Activated effector memory CD4-positive, alpha-beta T cell treated with Interleukin-2 at 50 U/mL for 16 hours (primary cell): ENCODE measurements at places on chromosomes 4 and X.

DNA sequence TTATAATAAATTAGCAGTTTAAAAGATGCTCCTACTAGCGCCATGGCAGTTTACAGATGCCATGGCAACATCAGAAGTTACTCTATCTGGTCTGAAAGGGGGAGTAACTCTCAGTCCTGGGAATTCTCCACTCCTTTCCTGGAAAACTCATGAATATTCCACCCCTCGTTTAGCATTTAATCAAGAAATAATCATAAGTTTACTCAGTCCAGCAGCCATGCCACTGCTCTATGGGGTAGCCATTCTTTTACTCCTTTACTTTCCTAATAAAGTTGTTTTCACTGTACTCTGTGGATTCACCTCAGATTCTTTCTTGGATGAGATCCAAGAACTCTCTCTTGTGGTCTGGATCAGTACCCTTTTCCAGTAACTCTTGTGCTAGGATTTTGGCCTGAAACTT, 52.3 kb downstream of the GUCY1B1 start:
- DNase-seq: no peak

GRCh38 chrX:12894074-12895030, 12.1 kb upstream of the TLR8 start:
- peak; percentile 1 for DNase-seq

DNA sequence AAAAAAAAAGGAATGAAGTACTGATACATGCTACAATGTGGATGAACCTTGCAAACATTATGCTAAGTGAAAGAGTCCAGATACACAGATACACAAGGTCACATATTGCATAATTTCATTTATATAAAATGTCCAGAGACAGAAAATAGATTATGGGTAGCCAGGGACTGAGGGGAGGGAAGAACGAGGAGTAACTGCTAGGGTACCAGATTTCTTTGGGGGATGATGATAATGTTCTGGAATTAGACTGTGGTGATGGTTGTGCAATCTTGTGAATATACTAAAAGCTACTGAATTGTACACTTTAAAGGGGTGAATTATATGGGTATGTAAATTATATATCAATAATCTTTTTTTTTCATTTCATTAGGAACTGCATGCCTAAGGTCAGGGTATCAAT, 20.8 kb upstream of the AP1AR start:
- DNase-seq: no peak

- no peak for DNase-seq
These were observed 157.3 kb downstream of the CPEB2 start for GRCh38 chr4:15159477-15160019.

DNA sequence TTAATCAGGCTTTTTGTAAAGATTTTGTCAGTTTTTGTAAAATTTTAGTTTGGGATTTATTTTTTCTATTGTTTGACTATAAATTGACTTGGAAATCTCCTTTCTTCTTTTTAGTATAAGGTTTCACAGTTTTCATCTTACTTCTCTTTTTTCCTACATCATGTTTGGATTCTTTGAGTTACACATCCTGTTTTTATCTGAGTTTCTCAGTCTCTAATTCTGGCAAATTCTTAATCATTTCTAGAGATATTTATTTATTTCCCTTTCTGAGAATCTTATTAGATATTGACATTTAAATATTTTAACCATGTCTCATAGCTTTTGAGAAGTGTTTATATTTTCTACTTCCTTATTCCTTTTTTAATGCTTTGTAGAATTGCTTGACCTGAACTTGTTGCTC, 20.7 kb downstream of the USP53 start:
- DNase-seq: no peak

DNA sequence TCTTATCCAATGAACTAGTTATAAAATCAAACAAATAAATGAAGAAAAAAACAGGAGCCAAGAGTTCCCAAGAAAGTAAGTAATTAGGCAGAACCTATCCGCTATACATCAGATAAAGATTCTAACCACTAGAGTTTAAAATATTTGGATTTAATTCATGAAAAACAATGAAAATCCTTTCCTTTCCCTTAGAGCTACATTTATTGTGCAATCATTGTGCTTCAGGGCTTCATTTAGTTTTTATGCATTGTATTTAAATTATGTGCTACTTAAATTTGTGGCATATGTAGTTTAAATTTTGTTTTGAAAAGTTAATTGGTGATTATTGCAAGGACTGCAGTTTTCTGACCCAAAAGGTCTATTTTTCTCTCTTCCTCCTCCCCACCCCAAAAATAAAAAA, 17.9 kb downstream of the GNRHR start:
- DNase-seq: no peak

DNA sequence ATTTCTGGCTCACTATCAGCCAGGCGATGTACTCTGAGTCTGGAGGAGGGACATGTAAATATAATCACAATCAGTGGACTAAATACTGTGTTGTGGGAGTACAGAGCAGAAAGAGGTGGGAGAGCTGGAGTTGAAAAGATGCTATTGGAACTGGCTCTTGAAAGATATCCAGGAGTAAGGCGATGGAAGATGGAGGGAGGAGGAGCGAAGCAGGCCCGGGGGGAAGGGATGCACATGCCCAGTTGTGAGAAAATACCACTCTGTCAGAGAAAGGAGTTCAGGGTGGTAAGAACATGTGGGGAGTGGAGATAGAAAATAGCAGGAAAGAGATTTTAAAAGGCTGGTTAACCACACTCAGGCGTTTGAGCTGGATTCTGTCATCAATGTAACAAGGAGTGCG, 216.9 kb upstream of the ETNPPL start:
- DNase-seq: no peak

DNA sequence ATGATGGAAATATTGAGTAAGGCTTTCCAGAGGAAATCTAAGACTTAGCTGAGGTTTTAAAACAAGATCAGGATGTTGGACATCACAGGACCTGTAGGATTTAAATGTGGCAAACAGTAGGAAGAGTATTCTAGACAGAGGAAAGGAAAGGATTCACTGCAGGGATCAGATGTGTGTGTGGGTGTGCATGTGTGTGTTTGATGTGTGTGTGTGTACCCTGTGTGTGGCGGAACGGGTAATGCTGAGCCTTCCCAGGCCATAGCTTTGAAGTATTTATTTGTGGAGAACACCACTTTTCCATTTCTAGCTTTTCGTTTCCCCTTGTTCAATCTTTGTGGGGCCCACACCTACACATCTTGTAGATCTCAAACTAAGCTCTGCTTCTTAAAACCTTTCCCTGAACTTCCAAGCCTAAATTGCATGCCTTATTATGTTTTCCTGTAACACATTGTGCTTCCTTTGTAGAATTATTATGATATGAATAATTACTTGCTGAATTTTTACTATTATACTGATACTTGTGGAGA, 6.9 kb downstream of the GUCY1A1 start:
- DNase-seq: no peak

DNA sequence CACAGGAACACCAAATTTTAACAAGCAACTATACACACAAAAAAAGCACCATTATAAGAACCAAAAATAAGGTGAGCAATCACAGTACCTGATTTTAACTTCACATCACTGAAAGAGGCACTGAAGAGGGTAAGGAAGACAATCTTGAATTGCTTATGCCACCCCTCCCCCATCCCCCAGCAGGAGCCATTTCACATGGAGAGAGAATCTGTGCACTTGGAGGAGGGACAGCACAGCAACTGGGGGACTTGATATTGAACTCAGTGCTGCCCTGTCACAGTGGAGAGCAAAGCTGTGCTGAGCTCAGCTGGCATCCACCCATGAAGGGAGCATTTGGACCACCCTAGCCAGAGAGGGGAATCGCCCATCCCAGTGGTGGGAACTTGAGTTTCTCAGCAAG, 56.0 kb downstream of the NUDT11 start:
- no peak for DNase-seq

DNA sequence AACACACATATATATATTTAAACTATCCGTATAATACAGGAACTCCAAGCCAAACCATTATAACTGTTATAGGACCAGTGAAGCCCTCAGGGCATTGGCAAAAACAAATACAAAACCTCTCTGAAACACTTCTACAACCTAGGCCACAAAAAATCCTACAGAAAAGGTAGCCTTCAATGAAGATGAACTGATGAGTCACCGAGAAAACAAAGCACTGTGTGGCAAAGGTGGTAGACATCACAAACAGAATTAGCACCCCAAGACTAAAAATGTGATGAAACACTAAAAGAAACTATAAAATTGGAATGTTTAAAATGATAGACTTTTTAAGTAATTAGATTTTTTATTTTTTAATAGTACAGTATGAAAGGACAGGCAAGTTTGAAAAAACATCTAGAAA, 5.5 kb upstream of the HSPA4L start:
- DNase-seq: no peak

- no peak for DNase-seq
These were observed 40.0 kb upstream of the SHISA3 start for GRCh38 chr4:42357325-42357724.

DNA sequence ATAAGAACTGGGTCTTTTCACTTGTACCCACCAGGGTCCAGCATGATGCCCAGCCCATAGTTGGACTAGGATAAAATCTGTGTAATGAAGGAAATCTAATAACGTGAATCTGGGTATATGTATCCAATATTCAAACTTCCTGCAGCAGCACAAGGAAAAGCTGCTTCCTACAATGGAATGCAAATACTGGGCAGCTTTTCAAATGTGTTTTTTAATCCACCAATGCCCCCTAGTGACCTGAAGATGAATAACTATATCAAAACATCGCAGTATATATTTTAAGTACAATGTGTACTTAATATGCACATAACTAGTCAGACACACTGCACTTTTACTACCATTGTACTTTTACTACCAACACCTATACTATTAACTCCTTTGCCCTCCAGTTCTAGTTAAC, 5.3 kb downstream of the APOO start:
- no peak for DNase-seq

DNA sequence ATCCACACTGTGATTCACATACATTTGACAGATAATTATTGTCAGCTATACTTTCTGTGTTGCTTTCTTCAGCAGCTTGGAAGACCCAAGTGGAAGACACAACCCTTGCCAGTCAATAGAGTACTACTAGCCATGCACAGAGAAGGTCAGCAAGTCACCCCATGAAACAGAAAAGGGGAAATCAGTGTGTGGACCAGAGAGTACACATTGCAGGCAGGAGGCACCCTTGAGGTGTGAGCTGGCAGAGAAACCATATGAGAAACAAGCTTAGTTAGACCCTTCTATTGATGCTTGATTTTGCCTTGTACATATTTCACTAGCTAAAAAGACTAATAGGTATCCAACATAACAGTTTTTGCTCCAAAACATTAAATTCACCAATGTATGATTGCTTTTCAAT, 99.5 kb downstream of the NLGN4X start:
- no peak for DNase-seq

- DNase-seq: no peak
These were observed 120.7 kb downstream of the NEXMIF start for GRCh38 chrX:74804574-74804973.

GRCh38 chr4:119113033-119113655, 22.5 kb upstream of the MYOZ2 start:
- DNase-seq: no peak

DNA sequence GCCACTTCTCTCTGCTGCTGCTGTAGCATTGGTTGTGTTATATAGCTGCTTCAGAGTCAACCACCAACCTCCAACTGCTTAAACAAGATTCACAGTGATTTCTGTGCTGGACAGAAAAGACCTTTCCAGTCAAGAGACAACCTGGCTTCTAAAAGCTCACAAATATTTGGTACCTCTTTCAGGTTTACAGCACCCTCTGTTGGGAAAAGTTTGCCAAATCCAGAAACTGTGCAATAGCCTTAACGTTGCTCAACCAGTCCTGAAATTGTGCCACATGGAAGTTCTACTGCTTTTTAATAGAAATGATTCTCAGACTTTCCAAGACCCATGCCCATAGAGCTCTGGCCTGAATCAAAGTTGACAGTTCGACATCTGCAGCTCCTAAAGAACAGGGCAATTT, 842.1 kb upstream of the HTR2C start:
- DNase-seq: no peak

DNA sequence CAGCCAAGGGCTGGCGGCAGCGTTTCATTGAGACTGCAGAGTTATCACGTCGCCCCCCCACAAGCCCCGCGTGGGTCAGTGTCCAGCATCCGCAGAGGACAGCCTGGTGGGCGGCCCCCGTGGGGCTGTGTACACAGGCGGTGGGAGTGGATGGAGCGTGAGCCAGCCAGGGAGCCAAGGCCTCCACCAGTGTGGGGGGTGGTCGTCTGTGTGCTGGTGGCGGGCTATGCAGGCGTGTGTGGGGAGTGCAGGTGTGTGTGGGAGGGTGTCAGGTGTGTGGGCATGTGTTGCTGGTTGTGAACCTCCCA, 56.5 kb upstream of the NKX1-1 start:
- DNase-seq: no peak

DNA sequence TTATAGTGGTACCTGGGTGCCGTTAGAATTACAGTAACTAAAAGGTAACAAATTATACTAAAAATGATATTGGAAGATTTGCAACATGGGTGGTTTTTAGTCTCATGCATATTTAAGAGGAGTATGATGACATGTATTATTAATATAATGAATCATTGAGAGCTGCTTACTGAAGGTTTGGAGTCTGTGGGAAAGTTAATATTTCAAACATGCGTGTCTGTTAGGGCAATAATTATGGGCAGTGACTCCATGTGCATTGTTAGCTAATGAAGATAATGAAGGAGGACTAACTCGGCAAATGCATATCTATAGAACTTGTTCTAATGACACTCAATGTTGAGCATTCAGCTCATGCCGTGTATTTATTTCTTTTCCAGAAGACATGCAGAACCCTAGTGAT, 47.1 kb downstream of the MTHFD2L start:
- DNase-seq: no peak

- no peak for DNase-seq
These were observed 175.8 kb downstream of the PPP1R2C start for GRCh38 chrX:42602136-42602535.

DNA sequence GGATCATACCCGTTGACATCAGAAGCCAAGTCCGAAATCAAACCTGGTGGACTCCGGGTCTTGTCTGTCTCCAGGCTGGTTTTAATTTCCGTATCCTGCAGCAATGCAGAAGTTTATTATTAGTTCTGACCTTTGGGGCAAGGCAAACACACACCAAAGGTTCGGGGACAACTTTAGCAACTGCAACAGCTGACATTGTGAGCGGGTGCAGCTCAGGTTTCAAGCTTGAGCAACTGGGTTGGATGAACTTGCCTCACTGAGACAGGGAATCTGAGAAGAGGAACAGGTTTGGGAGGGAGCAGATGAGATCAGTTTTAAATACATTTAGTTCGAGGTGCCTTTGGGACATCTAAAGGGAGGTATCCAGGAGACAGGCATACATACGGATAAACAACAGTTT, 110.7 kb downstream of the GNL3L start:
- no peak for DNase-seq
